ENCODE measurements at places on chromosomes 5 and 9.

DNA sequence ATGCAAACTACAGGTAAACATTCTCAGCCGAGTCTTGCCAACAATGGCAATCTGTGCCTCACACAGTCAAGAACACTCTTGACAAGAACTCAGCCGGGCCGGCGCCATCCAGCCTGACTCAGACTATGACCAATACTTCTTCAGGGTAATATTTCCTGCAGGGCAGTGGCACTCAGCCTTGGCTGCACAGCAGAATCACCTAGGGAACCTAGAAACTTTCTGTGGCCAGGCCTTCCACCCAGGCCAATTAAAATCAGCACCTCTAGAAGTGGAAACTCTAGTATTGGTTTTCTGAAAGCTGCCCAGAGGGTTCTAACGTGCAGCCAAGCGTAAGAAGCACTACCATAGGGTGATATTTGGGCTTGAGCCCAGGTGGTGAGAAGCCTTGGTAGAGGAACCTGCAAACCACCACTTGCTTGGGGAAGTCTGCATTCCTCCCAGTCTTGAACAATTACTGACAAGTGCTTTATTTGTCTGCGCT lies 120.6 kb downstream of the TTLL11 start:
- peak; percentile 64 for DNase-seq

- DNase-seq: no peak
These were observed 35.8 kb upstream of the TIFAB start for GRCh38 chr5:135487839-135488514.

- no peak for DNase-seq
These were observed 995.4 kb upstream of the ACO1 start for GRCh38 chr9:31389075-31389474.

GRCh38 chr9:14179449-14179848 lies 134.5 kb downstream of the NFIB start:
- no peak for DNase-seq

GRCh38 chr9:85056203-85056572 lies 386.7 kb downstream of the NTRK2 start:
- DNase-seq: no peak

DNA sequence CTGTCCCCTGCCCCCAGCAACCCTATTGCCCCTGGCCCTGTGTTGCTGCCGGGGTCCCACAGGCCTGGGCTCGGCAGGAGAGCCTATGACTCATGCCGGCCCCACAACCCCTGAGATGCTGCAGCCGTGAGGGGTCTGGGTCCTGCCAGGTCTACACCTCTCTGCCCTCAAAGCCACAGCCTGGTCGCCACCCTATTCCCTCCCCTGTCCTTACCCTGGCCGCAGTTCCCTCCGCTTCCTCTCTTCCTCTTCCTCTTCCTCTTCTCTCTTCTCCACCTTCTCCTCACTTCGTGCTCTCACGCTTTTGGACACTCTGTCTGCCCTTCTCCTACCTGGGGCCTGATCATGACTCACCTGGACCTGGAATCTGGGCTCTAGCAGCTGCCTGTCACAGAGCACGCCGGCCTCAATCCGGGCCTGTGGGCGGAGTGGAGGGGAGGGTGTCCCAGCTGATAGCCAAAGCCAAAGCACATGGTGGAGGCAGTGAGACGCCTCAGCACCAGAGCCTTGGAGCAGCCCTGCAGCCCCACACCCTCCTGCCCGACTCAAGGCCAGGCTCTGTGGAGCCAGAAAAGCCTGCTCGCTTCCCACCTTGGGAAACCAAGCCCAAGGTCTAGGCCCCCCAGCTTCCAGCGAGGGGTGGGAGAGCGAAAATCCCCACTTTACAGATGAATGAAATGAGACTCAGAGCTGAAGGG lies 26.8 kb upstream of the CSF1R start:
- DNase-seq: peak; percentile 73

GRCh38 chr5:96016216-96016615 lies 54.6 kb upstream of the ELL2 start:
- DNase-seq: no peak

Data from aorta (tissue), 5 donors.